ENCODE measurements at places on chromosomes 7 and 10.
A peak's percentile ranks its signal among the peaks of the same experiment; 100 is the strongest.

DNA sequence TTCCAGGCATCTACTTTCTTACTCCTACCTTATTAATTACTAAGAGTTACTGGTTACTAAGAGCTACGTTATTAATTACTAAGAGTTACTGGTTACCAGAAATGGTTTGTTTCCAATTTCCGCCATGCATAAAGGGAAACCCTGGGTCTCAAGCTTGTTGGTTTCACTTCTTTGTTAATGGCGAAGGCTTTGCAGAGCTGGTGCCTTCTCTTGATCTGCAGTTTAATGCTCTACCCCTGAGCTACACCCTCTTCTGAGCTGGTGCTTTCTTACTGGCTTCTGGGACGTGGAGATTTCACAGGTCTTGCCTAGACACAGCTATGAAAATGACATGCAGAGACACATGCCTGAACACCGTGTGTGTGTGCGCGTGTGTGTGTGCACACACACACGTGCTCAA is 560 bp downstream of the CPA4 start:
- DNase-seq = no peak

GRCh38 chr10:104811166-104811565 is 170.1 kb downstream of the SORCS3 start:
- DNase-seq = no peak

- DNase-seq = no peak
Observed at GRCh38 chr7:2629746-2630681, 1.8 kb upstream of the TTYH3 start.

- no peak for DNase-seq
Observed at GRCh38 chr10:114320249-114321116, 81.4 kb downstream of the VWA2 start.

DNA sequence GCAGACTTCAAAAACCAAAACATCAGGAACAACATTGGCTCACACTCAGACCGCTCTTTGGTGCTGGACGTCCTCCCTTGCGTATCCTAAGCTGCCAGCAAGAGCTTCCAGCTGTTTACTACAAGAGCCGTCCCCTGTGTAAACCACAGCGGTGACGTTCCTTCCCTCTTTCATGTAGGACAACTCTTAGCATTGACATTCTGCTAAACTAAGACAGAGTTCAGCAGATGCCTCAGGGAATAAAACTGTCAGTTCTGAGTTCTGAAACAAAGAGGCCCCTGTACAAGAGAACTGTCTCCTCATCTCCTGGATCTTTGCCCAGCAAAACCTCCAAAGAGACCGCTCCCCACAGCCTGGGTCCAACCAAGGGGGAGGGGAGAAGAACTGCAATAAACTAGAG is 57.8 kb upstream of the OPALIN start:
- no peak for DNase-seq

- DNase-seq = no peak
Observed at GRCh38 chr10:86102451-86102850, 264.1 kb downstream of the GRID1 start.

- no peak for DNase-seq
Observed at GRCh38 chr10:112811741-112812551, 138.1 kb upstream of the TCF7L2 start.

- DNase-seq = no peak
Observed at GRCh38 chr10:119768455-119769094, 42.7 kb downstream of the INPP5F start.

DNA sequence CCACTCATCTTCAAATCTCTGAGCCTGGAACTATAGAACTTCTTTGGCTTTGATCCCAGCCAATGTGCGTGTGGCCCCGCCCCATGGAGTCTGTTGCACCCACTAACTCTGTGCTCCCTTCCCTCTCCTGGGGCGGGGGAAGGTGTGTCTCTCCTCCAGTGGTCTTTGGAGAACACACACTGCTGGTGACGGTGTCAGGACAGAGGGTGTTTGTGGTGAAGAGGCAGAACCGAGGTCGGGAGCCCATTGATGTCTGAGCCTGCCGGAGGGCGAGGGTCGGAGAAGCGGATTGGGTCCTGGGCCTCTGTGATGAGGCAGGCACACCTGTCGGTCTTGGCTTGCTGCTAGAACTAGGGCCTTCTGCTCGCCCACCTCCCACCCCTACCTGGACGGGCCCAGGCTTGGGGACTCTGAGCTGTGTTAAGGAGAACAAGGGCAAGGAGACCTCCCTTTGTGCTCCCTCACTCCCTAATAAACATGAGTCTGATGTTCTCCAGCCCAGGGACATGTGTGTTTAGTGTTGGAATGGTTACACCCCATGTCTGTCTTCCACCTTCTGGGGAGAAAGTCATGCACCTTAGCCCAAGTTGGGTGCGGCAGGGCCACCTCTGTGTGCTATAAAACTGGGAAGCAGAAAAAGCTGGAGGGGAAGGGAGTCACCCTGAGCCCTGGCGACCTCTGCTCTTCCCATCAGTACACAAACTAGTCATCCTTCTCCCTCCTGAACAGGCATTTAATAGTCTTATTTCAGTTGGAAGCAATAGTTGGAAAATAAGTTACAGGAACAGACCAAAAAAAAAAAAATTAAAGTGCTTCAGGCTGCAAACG is 4.6 kb downstream of the TRAPPC14 start:
- no peak for DNase-seq

DNA sequence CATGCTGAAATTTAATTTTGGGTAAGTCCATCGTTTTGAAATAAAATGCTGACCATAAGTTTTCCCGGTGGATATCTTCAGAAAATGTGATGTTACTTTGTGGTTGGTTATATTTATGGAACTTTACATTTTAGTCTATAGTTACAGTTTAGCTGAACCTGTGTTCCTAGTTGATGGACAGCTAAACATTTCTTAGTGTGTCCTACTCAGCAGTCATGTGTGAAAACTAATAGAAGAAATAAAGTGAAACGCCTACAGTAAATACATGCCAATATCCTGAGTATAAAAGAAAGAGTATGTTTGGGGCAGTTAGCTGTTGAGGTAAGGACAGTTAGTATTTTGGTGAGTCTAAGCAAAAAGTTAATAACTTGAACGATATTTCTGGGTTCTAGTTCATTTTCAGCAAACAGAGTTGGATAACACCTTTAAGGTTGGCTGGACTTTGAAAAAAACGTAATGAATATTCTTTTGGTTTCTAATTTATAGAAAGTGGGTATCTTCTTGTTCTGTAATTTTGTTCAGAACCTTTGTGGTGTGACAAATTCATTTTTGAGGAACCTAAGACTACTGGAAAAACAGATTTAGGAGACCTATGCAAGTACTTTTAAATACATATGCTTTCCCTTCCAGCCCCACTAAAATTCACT is 28.7 kb downstream of the LCOR start:
- no peak for DNase-seq

- DNase-seq = peak; percentile 47
Observed at GRCh38 chr10:72331575-72332422, 22.9 kb downstream of the DNAJB12 start.

- no peak for DNase-seq
Observed at GRCh38 chr10:76558996-76559891, 1078.4 kb downstream of the KCNMA1 start.

DNA sequence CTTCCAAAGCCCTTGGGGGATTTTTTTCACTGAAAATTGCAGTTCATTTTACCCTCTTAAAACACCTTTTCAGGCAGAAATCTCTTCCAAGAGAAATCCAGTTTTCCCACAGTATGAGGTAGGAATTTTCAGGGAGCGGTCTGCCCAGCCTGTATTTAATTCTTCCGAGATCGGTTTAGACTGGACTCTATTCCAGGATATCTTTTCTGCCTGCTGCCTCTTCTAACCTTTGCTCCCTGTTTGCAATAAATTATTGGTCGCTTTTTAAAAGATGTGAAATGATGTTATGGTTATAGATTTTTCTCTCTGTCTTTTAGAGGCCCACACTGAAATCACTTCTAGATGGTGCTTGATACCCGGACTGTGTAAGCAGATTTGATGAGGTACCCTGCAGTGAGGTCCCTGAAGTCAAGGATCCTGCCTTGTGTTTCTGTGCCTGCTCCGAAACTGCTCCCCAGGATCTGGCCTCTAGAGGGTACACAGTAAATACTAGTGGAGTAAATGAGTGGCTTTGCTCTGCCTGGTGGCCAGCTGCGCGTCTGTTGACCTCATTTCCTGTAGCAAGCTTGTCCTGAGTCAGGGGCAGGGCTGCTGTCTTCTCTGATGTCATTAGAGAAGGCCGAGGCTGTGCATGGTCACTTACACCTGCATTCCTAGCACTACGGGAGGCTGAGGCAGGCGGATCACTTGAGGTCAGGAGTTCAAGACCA is 191.6 kb downstream of the FANK1 start:
- DNase-seq = no peak

- no peak for DNase-seq
Observed at GRCh38 chr10:16799621-16800020, 17.6 kb downstream of the RSU1 start.

- no peak for DNase-seq
Observed at GRCh38 chr10:69647819-69648218, 17.8 kb downstream of the FAM241B start.

DNA sequence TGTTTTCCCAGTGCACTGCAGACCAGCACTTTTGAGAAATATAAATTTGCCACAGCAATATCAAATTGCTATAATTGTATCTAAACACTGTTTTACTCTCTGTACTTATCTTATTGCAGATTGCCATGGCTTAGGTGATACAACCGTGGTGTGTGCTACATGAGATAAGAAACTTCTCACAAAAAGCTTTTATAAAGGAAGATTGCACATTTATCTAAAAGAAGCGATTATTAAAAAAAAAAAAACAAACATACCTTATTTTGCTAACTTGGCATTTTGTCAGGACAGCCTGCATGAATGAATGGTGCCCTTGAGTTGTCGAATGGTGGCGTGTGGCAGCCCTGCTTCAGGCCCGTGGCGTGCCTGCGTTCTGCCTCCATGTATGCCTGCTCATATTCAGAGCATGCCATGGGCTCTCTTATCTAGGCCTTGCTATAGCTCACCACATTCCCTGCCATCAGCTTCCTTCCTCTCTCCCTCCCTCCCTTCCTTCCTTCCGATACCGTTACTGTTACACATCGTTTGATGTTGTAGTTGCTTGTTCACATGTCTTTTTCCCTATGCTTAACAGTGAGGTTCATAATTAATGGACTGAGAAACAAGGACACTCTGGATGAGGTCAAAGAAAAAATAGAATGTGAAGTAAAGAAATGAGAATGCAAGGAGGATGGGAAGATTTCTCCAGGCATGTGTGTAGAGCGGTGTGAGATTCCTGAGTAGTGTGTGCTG is 34.9 kb downstream of the PRKAR2B start:
- no peak for DNase-seq

DNA sequence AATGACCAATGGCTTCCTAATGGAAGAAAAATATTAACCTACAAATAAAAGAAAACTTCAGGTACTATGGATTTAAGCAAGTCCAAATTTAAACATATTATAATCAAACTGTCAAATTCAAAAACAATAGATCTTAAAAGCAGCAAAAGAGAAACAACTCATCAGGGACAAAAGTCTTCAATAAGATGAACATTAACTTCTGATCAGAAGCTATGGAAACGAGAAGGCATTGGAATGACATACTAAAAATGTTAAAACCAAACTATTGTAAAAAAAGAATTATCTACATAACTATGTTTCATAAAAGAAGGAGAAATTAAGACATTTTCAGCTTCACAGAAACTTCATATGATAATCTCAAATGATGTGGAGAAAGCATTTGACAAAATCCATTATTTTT is 334.7 kb downstream of the ANKRD7 start:
- no peak for DNase-seq

GRCh38 chr7:3338161-3338560 is 37.1 kb downstream of the SDK1 start:
- no peak for DNase-seq

GRCh38 chr10:22634093-22634492 is 80.3 kb downstream of the PIP4K2A start:
- no peak for DNase-seq

DNA sequence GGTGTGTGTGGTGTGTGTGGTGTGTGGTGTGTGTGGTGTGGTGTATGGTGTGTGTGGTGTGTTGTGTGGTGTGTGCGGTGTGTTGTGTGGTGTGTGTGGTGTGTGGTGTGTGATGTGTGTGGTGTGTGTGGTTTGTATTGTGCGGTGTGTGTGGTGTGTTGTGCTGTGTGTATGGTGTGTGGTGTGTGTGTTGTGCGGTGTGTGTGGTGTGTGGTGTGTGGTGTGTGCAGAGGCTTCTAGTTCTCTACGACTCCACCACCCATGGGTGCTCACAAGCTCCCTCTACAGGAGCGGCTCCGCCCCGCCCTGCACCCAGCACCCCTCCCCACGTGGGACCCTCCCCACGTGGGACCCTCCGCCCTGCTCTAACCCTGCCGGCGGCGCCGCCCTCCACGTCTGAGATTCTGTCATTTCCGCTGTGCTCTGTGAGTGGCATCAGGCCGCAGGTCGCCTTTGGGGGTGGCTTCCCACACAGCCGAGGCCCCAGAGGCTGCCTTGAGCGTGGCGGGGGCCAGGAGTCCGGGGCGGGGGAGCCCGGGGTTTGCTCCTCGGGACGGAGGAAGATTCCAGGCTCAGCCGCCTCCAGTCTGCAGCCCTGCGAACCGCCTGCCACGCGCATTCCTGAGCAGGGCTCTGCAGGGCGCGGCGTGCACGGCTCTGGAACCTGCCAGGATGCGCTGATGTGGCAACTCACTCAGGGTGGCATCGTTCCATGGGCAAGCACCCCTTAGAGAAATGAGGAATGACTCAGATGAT is 37.0 kb upstream of the DNAJB6 start:
- DNase-seq = no peak

DNA sequence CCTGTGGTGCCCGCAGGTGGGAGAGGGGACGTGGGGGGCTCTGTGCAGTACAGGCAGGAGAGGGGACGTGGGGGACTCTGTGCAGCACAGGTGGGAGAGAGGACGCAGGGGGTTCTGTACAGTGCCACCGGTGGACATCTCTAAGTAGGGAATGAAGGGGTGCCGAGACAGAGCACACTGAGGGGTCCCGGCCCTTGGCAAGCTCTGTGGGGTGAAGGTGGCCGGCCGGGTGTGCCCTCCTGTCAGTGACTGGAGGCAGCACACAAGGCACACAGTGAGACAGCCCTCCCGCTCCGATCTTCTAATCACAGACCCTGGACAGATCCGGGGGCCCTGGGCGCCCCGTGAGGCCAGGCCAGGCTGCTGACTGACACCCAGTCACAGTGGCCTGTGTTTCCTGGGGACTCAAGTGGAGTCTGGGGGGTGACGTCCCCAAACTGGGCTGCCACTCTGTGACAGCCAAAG is 11.2 kb downstream of the GPR146 start:
- DNase-seq = no peak

DNA sequence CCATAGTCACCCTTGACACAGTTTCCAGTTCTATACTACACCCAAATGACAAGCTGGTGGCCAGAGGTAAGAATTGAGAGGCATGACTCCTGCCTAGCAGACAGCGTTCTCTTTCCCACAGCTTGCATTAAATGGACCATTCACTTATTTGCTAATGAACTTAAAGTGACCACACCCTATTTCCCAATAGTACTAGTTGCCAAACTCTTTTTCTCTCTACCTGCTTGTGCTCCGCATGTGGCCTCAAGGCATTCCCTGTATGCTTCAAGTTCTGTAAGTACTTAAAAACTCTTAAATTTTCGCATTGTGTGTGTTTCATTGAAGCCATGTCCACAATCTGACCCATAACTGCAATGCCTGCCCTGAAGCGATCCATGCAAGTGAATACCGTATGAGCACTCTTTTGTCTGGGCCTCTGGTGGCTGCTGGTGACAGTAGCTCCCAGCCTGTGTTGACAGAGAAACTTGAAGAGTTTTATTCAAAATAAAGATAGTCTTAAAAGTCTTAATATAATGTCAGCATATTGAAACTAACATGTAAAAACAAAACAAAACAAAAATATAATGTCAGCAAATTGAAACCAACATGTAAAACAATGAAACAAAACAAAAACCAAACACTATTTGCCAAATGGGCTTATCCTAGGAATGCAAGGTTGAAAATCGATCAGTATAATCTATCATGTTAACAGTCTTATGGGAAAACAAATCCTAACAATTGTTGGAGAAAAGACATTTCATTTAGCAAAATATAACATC is 73.6 kb downstream of the CCSER2 start:
- DNase-seq = no peak
